Stimulated activated CD8-positive, alpha-beta memory T cell treated with anti-CD3 and anti-CD28 coated beads, Interleukin-2, amount 100 ng/mL, for 1 hour (primary cell): ENCODE measurements at places on chromosomes 3 and 15.

- DNase-seq: no peak
Observed at GRCh38 chr15:80852676-80853075, 73.5 kb downstream of the CEMIP start.

DNA sequence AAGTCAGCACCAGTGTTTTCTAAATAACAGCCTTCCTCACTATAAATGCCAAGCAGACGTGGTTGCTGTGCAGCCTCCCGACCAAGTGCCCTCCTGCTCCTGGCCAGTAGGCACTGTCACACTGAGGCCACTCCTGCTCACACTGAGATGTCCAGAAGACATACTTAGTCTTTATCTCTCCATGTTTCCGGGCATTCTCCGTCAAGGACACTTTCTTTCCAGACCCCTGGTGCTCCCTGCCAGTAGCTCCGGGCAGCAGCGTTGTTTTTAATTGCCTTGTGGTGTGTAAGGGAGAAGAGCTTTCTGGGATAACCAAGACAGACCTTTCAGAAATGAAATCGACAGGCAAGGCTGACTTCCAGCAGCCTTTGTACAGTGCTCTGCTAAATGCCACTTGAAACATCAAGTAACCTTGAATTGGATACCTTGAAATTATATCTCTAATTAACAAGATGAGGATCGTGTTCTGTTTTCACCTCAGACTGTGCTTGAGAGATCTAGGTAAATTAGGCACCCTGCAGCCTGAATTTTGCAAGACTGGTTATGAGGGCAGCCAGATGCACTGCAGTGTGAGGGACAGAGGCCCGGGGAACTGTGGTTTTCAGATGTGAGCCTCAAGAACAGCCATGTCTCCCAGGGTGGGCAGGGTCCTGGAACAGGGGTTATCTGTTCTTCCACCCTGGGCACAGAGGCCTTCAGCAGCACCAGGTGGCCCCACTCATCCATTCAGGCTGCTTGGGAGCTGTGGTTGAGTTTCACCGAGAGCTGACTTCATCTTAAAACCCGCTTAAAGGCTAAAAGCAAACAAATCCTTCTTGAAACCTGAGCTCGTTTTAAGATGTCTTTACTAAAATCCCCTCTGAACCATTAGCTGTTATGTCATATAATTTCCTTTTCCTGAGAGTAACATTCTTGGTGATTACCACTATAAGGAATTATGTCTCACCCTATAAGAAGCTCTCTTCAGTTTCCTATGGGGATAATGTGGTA lies 105.5 kb upstream of the IL12A start:
- DNase-seq: no peak

DNA sequence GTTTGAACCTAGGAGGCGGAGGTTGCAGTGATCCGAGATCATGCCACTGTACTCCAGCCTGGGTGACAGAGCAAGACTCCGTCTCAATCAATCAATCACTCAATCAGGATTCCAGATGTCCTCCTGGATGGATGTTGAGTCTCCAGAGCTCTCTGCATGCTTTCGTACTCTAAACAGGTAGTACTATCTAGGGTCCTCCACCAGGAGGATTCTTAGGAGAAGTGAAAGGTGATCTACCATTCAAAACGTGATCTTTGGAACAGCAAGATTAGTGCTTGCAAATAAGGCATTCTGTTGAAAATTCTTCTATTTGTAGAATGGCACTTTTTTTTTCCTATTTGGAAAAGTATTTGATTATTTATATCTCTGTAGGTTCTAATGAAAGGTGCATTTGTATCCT lies 34.3 kb downstream of the CNOT10 start:
- DNase-seq: no peak

GRCh38 chr15:57849317-57849716 lies 142.8 kb downstream of the POLR2M start:
- DNase-seq: no peak

DNA sequence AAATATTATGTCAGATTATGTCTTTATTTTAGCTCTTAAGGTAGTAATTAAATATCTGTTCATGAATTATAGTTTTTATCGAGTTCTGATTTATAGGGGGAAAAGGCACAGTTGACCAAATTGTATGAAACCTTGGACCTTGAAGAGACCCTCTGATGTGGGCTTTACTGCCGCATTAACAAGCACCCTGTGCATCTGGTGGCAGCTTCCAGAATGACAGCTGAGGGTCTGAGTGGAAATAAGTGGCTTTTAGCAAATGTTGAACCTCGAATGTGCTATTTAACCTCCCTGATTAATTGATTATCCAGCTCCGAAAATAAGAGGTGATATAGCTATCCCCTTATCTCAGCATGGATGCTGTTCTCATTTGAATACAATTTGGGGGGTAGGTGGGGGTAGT lies 87.0 kb downstream of the TMEM108 start:
- DNase-seq: no peak

- no peak for DNase-seq
Observed at GRCh38 chr15:62558640-62559380, 393.7 kb upstream of the C2CD4B start.

GRCh38 chr15:69076756-69077155 lies 62.3 kb downstream of the NOX5 start:
- no peak for DNase-seq

GRCh38 chr3:23421811-23422516 lies 218.8 kb downstream of the UBE2E2 start:
- DNase-seq: no peak

DNA sequence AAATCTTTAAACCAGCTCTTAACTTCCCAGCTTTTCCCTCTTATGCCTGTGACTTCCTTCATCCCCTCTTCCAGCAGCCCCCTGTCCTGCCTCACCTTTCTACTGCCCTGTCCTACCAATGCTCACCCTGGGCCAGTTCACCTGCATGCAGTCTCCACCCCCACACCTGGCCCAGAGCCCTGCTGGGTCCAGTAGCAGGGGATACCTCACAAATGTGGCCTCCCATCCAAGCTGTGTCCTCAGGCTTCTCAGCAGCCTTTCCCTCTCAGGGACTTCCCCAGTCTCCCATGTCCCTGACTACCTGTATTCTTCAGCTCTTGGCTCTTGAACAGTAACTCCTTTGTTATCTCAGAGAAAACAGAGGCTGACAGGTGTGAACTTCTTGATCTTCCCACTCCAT lies 503.2 kb downstream of the MFSD1 start:
- DNase-seq: no peak

DNA sequence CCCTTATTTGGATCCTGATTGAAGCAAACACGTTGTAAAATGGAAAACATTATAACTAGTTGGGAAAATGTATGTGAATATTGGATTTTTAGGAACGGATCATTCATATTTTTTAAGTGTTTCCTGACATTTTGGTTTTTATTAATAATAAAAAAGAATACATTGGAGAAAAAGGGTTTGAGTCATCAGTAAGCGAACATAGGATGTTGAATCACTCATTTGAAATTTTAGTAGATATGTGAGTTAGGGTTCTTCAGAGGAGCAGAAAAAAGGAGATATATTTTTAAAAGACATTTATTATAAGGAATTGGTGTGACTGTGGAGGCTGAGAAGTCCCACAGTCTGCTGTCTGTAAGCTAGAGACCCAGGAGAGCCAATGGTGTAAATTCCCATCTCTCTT lies 258.5 kb downstream of the PTPRG start:
- DNase-seq: no peak

DNA sequence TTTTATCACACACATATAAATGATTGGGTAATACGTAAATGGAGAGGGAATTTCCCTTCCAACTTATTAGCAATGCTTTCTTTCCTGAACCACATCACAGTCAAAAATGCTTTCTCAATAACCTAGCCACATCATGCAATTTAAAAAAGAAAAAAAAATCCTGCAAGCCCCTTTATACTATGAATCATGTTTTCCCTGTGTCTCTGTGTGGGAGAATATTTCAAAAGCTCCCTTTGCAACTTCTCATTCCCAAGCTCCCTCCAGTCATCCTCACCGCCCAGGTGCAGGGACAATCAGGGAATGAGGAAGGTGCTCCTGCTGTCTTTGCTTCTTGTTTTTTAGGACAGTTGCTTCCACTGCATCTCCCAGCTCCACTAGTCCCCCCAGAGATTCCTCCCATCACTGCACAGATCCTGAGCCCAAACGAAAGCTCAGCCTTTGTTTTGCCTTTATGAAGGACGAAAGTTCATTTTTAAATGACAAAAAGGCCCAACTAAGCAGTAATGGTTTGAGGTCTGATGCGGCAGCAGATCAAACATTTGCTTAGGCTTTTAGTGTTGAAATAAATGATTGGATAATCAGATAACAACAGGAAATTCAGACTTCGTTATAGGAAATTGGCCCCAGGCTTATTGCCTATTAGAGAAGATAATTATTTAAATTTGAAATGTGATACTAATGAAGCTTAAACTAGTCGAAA lies 47.8 kb upstream of the ADGRG7 start:
- no peak for DNase-seq

DNA sequence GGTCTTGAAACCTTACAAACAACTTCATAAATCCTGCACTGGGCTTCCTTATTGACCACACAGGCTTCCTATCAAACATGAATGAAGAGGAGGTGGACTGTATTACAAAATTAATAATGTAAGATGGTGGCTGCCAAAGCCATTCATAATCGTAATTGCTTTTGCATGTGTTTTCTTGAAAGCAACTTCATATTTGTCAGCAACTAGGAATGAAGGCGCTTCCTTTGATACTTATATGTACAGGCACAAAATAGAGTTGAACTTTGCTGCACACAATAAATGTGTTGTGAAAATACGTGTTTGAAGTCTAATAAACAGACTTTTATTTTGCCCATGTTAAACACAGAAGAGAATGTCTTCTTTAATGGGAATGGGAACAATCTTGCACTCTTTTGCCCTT lies 72.1 kb upstream of the OXTR start:
- no peak for DNase-seq

- DNase-seq: no peak
Observed at GRCh38 chr15:58426501-58426900, 5.3 kb upstream of the LIPC start.

DNA sequence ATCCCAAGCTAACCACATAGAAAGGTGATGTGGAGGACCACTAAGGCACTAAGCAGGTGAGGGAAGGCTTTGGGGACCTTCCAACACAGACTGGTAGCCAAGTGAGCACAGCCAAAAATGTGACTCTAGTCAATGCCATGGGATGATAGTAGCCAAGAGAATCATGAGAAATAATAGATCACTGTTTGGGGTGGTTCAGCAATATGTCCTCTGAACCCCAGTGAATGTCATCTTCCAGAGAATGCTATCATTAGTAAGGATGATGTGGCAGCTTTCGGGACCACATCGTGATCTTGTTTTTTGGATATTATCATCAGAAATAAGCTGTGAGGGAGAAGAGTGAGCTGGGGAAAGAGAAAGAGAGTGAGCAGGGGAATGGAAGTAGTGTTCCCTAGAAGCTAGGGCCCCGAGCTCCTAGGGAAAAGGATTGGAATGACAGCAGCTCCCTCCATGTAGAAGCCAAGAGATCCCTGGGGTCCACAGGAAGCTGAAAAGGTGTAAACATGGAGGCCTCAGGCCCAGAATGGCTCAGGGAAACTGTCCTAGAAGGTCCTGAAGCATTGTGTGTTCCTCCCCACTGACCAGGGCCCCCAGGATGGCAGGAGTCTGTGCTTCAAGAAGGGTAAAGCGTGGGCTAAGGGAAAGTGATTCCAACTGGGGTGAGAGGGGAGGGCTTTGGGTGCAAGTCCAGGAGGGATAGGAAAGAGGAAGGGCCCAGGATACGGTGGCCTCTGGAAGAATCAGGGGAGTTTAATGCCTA lies 56.6 kb upstream of the KLF13 start:
- no peak for DNase-seq

DNA sequence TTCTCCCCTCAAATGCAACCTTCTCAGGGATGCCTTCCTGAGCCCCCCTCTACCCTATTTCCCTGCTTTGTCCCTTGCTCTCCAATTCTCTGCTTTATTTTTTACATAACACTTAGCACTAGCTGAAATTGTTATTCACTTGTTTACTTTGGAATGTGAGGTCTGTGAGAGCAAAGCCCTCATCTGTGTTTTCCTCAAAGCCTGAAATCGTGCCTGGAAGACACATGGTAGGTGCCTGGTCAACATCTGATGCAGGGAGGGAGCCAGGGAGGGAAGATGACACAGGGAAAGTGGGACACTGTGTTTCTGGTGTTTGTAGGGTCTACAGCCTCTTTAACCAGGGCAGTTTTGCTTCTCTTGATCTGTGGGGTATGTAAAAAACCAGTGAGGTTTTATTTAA lies 23.6 kb downstream of the EIF2AK4 start:
- DNase-seq: no peak

DNA sequence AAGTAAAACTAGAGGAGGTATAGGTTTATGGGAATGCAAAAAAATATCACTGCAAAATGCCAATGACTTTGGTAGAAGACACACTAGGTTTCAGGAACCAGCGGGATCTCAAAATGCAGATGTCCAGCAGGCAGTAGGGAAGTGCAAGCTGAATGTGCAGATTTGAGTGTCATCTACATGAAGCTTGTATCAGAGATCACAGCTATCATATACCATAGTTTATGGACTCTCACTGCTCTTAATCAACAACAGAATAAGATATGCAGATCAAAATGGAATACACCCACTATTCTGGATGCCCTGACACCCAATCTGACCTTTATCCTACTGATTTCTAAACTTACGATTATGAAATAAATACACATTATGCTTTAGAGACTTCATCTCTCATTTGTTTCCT lies 27.7 kb downstream of the TMCC1 start:
- DNase-seq: no peak

DNA sequence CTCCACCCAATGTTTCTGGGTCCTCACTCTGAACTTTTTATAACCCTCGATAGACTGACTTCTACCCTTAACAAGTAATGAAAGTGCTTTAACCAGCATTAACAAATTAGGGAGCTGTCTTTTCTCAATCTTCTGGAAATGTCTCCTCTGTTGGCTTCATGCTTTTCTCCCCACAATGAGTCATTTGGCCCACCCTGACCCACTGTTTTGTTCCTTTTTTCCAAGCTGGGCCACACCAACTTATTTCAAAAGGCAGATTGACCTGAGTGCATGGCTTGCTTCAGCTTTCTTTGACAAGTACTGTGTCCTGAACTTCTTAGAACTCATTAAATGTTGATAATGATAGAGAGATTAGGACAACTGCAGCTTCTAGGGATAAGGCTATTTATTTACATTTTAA lies 199.6 kb upstream of the SEMA6D start:
- no peak for DNase-seq

DNA sequence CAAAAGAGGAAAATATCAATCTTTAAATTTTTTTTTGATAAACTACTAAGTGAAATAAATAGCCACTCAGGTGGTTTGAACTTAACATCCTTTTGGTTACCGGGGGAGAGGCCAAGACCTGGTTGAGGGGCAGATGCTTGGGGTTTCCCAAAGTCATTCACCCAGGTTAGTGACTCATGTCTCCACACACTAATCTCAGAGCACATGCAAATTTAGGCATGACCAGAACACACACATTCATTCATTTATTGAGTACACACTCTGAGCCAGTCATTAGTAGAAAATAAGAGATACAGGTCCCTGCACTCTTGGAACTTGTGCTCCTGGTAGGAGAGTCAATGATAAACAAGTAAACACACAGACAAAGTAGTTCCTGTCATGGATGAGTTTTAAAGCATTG lies 7.3 kb downstream of the ILDR1 start:
- no peak for DNase-seq

DNA sequence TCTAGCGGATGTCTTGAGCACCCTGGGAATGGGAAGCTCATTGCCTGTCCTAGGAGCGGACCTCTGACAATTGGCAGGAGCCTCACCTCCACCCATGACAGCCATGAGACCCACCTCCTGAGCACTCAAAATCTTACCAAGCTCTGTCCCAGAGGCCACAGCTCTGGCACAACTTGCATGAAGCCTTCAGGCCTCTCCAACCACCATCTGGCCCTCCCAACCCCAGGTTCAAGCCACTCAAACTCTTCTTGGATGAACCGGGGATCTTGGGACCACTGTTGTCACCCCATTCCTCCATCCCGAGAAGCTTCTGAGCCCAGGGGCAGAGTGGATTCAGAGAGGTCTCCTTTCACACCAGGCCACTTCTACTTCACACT lies 1.5 kb downstream of the VIPR1 start:
- DNase-seq: no peak
